ENCODE measurements at places on chromosomes 16 and 17. TPM values are rescaled to one million over a fixed set of nuclear protein-coding genes. Genes with fewer than 3 reads are reported as not detected.

CACNG5 gene
- not detected for total RNA-seq

FCSK gene
- 18.9 TPM for total RNA-seq

RHBDF2 gene
- total RNA-seq: 12.3 TPM

GCGR gene
- total RNA-seq: 0.31 TPM

ANKRD13B gene
- 4.5 TPM for total RNA-seq

SMYD4 gene
- total RNA-seq: 17.7 TPM

HS3ST4 gene
- total RNA-seq: not detected

GRB2 gene
- total RNA-seq: 84.4 TPM

DNA sequence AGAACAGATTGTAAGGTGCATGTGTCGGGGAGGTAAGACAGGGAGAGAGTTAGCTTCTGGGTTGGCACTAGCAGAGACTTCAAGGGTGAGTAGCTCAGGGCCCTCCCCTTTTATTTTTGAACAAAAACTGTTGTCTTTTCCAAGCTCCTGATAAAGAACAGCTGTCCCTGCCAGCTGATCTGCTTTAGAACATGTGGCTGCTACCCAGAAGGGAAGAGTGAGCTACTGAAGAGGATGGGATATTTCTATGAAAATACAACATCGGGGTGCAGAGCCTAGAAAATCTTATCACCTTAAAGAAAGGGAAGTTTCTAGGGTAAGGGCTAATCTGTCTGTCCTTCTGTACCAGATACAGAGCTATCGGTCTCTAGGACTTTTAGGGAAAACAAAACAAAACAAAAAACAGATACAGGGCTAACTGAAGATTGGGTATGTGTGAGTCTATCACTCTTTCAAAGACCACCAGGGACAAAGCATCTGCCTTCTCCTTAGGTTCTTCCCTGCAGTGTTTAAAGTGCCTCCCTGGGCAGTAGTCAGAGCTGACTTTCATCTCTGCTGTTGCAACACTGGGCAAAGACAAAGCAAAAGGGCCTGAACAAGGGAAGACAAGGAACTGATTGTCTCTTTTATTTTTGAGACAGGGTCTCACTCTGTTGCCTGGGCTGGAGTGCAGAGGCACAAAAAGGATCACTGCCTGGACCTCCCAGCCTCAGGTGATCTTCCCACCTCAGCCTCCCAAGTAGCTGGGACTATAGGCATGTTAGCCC, 5.0 kb upstream of the DHRS13 start:
- peaks cover 8% of the 10 kb centered on the region for H3K4me1 ChIP-seq
- no peak for DNase-seq
- H3K4me3 ChIP-seq: no peak overlapping the region
- H3K27me3 ChIP-seq: no peaks in the 10 kb centered on the region
- H3K27ac ChIP-seq: no peak overlapping the region
- no peaks in the 10 kb centered on the region for H3K36me3 ChIP-seq

DNA sequence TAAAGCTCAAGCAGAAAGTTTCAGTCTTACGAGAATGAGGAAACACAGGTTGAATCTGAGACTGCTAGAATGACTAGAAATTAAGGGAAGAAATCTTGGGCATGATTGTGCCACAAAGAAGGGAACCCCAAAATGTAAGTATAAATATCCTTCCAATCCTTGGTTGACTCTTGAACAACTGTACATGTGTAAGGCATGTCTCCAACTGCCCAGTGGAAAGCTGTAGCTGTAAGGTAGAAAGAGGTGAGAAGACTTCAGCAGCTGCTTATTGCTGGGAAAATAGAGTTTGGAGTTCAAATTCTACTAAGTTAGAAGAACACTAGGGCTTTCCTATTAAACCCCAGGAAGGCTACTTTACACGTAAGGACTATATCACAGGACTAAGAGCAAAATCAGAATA, 59.7 kb upstream of the NACA2 start:
- H3K4me3 ChIP-seq: no peak overlapping the region
- no peaks in the 10 kb centered on the region for H3K4me1 ChIP-seq
- no peaks in the 10 kb centered on the region for H3K27me3 ChIP-seq
- no peak overlapping the region for H3K27ac ChIP-seq
- no peaks in the 10 kb centered on the region for H3K36me3 ChIP-seq

DNA sequence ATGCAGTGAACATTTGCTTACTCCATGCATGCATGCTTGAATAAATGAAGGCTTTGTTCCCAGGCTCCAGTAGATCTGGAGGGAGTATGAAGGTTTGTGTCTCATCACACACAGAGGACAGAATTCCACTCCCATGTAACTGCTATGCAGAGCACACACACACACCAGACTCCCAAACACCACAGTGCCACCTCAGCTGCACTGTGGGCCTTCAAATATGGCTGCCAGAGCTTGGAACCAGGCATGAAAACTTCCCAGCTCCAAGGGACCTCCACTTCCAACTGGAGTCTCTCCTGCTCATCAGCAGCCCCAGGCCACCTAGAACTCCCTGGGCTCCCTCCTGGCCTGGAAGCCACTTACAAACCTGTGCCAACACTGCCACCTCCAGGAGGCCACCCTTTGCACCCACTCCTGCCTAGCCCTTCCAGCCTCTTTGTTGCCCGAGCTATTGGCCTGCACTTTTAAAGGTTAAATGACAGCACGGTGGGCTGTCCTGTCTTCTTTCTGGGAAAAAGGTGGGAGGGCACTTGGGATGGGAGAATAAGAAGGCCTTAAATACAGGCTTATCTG, 151.2 kb downstream of the ZNF423 start:
- no peaks in the 10 kb centered on the region for H3K36me3 ChIP-seq
- H3K4me3 ChIP-seq: no peak overlapping the region
- H3K27me3 ChIP-seq: no peaks in the 10 kb centered on the region
- no peak overlapping the region for H3K27ac ChIP-seq

- peaks cover 17% of the 10 kb centered on the region for H3K4me1 ChIP-seq
- peak within 1 kb of the TSS; percentile 66 for H3K4me3 ChIP-seq
- peak within 1 kb of the TSS; percentile 48 for H3K27ac ChIP-seq
- no peaks in the 10 kb centered on the region for H3K27me3 ChIP-seq
- DNase-seq: peak; percentile 94
Observed at GRCh38 chr17:31858642-31859486, at the start of gene COPRS. COPRS (minus strand) TSS chr17:31859244; CDS start chr17:31859199, 45 bp downstream.

DNA sequence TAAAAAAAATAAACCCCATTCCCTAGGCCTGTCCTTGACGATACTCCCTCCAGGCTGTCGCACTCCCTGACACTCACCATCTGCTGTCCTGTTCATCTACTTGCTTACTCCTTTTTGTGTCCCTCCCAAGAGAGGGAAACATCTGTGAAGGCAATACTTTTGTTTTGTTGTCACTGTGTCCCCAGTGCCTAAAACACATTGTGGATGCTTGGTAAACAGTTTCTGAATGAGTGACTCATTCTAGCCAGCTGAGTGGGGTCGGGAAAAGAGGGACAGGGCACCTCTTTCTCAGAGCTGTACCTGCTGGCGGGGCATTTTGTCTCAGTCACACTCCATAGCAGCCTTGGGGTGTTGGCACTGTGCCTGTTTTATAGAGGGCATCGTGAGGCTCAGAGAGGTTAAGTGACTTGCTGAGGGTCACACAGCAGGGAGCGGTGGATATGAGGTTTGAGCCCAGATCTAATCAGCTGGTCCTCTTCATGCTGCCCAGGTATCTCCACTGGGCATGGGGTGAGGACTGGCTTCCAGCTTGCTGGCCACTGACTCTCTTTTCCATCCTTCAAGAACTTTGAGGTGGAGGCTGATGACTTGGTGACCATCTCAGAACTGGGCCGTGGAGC, 15.6 kb downstream of the MAP2K3 start:
- no peak for DNase-seq
- H3K27me3 ChIP-seq: no peaks in the 10 kb centered on the region
- H3K4me3 ChIP-seq: no peak overlapping the region
- H3K4me1 ChIP-seq: peaks cover 6% of the 10 kb centered on the region
- H3K36me3 ChIP-seq: peaks cover 64% of the 10 kb centered on the region

DNA sequence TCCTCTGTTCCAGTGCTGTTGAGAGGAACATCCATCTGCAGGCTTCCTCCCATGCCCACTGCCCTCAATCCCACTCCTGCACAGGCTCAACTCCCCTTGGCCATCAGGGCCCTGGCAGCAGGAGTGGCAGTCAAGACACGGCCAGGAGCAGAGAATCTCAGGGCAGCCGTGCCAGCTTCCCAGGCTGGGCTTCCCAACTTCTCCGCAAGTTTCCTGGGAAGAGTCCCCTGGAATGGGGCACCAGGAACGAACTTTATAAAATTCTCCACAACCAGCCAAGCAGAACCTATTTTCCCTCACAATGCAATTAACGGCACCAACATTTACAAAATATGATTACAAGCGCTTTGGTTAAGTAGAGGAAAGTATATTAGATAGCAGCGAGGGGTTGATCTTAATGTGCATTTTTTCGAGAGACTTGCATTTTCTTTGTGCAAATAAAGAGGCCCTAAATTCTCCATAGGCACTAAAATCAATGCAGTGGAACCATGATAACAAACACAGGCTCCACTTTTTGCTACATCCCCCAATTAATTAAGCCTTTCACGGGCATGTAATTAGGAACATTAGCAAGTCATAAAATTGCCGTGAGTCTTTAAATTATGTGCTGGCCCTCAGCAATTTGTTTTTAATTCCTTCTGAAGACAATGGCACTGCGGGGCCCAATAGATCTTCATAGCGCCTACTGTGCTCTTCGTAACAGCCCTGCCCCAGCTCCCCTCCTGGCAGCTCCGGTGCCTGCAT, 99.9 kb upstream of the LHX1 start:
- H3K4me3 ChIP-seq: no peak overlapping the region
- no peaks in the 10 kb centered on the region for H3K36me3 ChIP-seq
- H3K4me1 ChIP-seq: no peaks in the 10 kb centered on the region
- no peak for DNase-seq

DNA sequence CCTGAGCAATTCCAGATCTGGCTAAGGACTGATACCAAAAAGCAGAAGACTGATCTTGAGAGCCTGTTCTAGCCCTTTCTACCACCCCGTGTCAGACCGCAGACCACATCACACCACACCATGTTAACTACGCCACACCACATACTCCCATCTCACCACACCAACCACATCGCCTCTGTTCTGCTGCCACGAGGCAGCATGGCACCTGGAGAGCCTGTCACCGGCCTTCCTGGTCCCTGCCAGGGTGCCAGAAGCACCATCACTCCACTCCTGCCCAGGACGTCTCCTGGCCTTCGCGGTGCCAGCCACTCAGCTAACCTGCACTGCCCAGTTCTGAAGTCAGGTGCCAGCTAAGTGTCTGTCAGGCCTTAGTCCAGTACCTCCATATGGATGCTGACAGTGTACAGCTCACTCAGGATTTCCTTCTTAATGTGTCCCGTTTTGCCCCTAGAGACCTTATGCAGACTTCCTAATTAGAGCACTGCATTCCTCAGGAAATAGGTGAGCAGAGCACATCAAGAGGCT, 37.2 kb upstream of the BCAR1 start:
- H3K27ac ChIP-seq: peak overlapping the region; percentile 50
- H3K27me3 ChIP-seq: no peaks in the 10 kb centered on the region
- H3K36me3 ChIP-seq: no peaks in the 10 kb centered on the region
- peaks cover 11% of the 10 kb centered on the region for H3K4me1 ChIP-seq

DNA sequence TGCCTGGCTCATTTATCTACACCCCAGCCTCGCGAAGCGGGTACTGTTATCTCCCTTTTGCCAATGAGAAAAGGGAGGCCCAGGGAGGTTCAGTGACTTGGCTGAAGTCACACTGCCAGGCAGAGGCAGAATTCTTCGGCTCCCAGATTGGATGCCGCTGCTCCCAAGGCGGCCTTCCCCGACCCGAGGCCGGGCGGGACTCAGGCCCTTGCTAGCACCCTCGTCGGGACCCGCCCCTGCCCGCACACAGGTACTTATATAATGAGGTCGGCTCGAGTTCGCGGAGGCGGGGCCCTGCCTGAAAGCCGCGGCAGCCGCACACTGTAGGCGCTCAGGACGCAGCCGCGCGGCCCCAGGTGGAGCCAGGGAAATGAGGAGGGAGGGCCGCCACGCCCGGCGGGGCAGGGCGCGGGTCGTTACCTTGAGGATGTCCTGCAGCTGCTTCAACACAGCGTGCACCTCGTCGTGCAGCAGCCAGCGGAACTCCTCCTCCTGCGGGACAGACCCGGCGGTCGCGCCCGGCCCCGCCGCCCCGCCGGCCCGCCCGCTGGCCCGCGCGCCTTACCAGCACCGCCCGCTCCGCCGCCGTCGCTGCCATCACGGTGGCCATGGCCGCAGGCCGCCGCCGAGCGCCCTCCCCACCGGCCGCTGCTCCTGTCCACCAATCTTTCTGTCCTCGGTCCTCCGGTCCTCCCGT, at the start of gene ROGDI:
TSS of gene ROGDI (minus strand) at position 672 of the 697 bp plus-strand sequence. CDS start at position 610, 62 bp downstream.
- peak within 1 kb of the TSS; percentile 86 for H3K4me3 ChIP-seq
- peak; percentile 96 for DNase-seq
- peaks cover 28% of the 10 kb centered on the region for H3K4me1 ChIP-seq

DNA sequence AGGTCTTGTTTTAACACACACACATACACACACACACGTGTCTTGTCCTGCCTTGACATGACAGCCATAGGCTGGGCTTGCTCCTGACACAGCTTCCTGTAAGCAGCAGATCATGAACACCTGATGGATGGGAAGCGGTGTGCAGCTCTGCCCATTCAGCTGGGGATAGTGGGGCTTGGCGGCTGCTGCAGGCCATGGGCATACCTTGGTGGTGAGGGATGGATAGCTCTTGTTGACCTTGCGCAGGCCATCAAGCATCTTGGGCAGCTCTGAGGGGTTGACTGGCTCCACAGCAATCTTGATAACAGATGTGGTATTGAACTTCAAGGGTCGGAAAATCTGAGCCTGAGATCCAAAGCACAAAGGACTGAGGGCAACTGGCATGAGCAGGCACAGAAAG, 12.0 kb downstream of the HIGD1B start:
- H3K27me3 ChIP-seq: no peaks in the 10 kb centered on the region
- DNase-seq: no peak
- peaks cover 95% of the 10 kb centered on the region for H3K36me3 ChIP-seq
- peaks cover 11% of the 10 kb centered on the region for H3K4me1 ChIP-seq

DNA sequence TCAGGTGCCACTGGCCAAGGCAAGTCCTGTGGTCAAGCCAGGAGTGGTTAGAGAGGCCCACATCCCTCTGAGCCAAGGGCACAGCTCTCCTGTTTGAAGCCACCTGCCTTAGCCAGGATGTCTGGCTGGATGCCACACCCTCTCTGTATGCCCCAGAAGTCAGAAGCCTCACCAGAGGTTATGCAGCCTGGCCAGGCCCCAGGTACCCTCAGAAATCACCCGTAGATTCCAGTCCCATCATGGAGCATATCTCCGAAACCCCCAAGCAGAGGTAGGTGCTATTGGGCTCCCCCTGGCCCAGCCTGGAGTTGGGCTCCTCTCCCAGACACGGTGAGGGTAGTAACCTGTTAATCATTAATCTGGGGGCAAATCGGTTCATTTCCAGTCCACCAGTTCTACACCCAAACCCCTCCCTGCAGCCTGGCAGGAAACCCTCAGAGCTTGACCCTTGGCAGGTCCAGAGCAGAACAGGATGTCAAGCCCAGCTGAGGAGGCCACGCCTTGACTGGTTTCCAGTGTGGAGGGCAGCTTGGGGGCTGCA, 60.6 kb upstream of the TMEM97 start:
- H3K4me1 ChIP-seq: no peaks in the 10 kb centered on the region
- no peak overlapping the region for H3K27ac ChIP-seq
- no peaks in the 10 kb centered on the region for H3K27me3 ChIP-seq
- peak; percentile 30 for DNase-seq
- H3K36me3 ChIP-seq: no peaks in the 10 kb centered on the region

- no peaks in the 10 kb centered on the region for H3K36me3 ChIP-seq
- no peaks in the 10 kb centered on the region for H3K27me3 ChIP-seq
- no peak for DNase-seq
- no peak overlapping the region for H3K4me3 ChIP-seq
- H3K27ac ChIP-seq: no peak overlapping the region
Observed at GRCh38 chr17:64459284-64459747, 10.4 kb downstream of the MILR1 start.

All from adrenal gland (tissue), 19 donors.